Epithelial cell of prostate (primary cell): ENCODE measurements at places on chromosomes 16 and 17.

DNA sequence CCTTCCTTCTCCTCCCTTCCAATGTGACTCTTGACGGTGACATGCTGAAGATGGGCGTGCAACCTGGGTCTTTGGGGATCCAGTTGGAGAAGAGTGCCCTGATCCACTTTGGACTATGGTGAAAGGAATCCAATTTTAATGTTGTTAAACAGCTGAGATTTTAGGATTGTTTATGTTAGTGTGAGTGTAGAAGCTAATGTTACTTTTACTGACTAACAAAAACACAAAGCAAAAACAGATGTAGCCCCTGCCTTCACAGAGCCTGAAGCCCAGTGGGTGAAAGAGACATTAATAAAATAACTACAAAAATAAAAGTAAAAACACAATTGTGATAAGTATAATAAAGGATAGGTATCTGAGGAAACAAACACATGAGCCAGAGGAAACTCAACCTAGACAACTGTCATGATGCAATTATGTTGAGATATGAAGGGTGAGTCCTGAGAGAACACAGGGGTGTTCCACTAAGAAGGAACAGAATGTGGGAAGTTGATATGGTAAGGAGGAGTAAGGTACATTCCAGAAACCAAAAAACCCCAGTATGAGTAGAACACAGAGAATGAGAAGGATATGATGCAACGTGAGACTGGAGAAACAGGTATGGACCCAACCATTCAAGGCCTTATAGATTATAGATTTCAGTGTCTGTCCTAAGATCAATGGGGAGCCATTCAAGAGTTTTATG is 115.1 kb upstream of the PMFBP1 start:
- DNase-seq: no peak

DNA sequence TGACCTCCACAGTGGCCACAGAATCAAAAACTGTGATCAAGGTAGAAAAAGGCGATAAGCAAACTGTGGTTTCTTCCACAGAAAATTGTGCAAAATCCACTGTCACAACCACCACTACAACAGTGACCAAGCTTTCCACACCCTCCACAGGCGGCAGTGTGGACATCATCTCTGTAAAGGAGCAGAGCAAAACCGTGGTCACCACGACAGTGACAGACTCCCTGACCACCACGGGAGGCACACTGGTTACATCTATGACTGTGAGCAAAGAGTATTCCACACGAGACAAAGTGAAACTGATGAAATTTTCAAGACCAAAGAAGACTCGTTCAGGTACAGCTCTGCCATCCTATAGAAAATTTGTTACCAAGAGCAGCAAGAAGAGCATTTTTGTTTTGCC is 83.6 kb downstream of the C17orf58 start:
- no peak for DNase-seq

DNA sequence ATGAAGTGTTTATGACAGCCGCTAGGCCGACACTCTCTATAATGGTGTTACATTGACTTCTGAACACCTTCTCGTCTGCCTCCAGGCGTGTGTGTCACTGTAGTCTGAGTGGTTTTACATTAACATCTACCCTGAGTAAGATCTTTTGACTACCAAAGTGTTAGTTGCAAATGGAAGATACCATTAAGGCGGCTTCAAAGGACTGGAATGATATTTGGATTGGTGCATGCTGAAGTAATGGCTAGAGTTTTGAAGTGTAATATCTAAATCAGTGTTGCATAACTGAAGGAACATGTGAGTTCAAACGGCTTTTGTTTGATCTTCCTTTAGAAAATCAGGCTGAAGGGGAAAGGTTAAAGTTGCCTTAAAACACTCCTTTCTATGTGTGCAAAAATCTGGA is 52.2 kb downstream of the BCAS3 start:
- no peak for DNase-seq

- DNase-seq: no peak
Measured at GRCh38 chr17:8060274-8060673, 21.4 kb downstream of the ALOX15B start.

DNA sequence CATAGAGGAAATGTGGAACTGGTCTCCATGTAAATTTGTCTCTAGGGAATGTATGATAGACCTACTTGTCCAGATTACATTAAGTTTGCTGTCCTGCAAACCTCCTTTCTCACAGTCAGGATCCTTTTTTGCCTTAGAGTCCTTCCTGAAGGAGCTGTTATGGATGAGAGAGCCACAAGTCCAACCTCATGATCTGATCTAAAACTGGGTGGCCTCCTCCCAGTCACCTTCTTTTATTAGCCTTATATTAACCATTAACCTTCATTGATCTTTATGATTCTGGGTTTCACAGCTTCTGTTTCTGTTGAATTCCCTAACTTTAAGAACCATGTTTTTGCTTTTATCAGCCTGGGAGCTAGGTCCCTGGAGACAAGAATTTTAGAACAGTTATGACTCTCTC is 64.1 kb downstream of the NEUROD2 start:
- DNase-seq: no peak

DNA sequence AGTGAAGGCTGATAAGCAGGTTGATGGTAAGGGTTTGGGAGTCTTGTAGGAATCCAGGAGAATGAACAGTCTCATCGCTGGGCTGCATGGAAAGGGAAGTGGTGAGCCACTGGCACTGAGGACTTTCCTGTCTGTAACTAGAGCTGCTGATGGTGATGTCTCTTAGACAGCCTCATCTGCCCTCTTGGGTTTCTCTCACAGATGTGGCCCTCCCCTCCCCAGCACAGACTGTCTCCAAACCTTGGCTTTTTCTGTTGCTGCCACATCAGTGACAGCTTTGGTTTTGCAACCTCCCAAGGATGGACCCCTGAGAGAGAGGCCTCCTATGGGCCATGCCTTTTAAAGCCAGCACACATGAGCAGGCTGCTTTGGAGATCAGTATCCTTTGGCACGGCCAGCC is 16.9 kb downstream of the PLCG2 start:
- no peak for DNase-seq

DNA sequence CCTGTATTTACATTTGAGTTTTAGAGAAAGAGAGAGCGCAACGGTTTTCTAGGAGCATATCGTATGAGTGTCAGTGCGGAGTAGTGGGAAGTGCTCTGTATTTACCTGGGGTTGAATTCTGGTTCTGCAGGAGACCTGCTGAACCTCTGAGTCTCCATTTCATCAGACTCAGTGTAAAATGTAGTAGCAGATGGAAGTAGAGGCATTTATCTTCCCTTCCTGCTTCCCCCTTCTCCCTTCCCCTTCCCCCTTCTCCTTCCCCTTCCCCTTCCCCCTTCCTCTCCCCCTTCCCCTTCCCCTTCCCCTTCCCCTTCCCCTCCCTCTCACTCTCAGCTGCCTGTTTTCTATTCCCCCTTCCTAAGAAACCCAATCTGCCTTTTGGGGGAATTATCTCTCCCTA is 426.9 kb downstream of the NPIPA7 start:
- no peak for DNase-seq

GRCh38 chr17:78406920-78407319 is 28.5 kb downstream of the PGS1 start:
- DNase-seq: no peak

DNA sequence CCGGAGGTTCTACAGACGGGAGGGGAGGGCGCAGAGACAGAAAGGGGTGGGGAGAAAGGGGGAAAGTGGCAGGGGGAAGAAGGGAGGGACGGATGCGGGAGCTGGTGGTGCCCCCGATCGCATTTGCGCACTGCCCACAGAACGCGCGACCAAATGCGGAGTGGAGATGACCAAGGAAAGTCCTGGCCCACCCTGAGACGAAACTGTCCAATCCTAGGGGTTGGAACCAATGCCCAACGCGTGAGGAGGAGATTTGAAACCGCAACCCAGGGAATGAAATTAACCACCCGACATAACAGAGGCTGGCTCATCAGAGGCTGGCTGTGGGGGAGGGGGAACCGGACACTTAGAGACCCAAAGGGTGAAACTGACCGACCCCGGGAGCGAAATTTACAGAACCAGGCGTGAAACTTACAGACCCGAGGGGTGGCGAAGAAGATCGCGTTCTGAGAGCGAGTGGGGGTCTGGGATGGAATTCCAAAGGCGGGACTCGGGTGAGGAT is 1.4 kb downstream of the HES7 start:
- DNase-seq: no peak

GRCh38 chr17:72358465-72358864 is 237.6 kb downstream of the SOX9 start:
- peak; percentile 77 for DNase-seq

DNA sequence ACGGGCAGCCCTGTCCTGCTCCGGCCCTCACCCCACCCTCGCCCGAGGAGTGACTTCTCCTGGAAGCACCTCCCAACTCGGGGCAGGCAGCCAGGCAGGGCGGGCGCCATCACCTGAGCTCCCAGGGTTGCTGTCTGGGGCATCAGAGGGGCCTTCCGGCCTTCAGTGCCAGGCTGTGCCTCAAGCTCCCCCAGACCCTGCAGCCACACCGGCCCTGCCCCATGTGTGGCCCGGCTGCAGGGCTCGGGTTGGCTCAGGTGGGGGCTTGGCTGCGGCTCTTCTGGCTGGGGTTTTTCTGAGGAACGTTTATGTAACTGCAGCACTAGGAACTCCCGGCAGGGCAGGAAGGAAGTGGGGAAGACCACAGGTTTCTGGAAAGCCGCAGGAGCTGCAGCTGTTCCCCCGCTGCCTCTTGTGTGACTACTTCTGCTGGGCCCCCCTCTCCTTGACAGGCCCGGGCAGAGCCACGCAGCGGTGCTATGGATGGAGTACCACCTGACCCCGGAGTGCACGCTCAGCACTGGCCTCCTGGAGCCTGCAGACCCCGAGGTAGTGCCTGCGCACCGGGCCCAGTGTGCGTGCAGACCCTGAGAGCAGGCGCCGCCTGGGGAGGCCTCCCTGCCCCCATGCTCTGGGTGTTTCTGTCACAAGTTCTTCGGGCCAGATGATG is 45.6 kb downstream of the PRMT7 start:
- DNase-seq: no peak

DNA sequence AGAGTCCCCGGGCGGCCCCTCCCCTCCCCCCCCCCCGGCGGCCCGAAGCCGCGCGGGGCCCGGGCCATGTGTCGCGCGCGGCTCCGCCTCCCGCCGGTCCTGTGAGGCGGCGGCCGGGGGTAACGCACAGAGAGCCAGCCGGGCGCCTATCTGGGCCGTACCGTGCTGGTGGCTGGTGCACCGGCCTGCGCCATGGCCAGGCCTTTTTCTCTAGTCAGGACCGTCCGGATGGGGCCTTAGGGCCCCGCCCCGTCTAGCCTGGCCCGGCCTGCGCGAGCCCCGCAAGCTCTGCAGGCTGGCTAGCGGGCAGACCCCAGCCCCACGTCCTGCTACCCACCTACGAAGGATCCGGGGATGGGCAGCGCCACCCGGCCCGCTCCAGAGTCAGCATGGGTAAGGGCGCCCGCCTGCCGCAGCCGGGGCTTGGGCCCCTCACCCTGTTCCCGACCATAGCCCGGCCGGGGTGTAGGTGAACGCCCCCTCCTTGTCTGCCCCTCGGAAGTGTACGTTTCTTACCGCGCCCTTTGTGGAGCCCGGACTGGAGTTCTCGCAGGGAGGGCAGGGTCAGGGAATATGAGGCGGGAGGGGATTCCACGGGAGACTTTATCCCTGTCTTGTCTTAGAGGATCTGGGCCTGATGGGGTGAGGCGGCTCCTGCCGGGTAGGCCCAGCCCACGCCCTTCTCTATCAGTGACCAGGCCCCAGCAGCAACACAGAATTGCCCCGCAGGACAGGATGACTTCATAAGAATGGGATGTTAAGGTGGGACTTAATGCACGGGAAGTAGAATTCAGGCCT is at the start of gene CENPT:
Gene CENPT (minus strand): TSS at position 630 of the 798 bp plus-strand sequence. CDS start 13,834 bp downstream, outside the sequence.
- DNase-seq: no peak

DNA sequence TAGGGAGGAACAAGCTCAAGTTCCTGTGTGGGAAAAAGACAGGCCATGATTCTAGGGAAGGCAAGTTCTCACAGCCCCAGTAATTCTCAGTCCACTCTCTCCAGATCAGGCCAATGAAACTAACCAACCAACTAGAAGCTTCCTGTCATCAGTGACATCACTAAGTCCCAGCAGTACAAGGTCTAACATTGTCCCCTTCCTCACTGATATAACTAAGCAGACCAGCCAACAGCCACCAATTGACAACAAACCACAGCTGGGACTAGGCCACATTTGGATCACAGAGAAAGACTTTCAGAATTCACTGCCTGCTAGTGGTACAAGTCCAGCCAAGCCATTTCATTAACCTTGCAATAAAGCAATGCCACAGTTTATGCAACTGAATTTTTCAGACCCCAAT is 94.0 kb downstream of the CACNG1 start:
- no peak for DNase-seq

- DNase-seq: no peak
Measured at GRCh38 chr16:21611556-21612384, 12.4 kb downstream of the METTL9 start.

- DNase-seq: no peak
Measured at GRCh38 chr16:15834502-15834901, 22.3 kb downstream of the MYH11 start.

- DNase-seq: no peak
Measured at GRCh38 chr16:68230176-68230571, 5.8 kb downstream of the ESRP2 start.

GRCh38 chr17:64387545-64388171 is 3.0 kb downstream of the PECAM1 start:
- no peak for DNase-seq

DNA sequence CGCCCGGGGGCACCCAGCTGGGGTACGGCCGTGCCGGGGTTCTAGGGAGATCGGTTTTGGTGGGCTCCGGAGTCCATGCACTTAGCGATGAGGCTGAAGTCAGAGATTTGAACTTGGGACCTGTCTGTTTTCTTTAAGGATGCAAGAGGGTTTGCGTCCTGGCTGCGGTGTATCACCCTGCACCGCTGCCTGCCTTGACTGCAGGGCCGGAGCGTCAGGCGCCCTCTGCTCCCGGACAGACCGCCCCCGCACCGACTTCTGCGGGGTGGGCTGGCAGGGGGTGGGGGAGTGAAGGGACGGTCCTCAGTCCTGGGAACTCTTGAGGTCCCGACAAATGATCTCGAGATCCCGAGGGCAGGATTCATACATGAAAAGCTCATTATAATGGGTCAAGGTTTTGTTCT is 701 bp downstream of the PDP2 start:
- DNase-seq: no peak
